ENCODE measurements at places on chromosomes 1 and 21.

GRCh38 chr1:2582391-2582790 is 4.2 kb upstream of the PRXL2B start:
- DNase-seq, result no peak

GRCh38 chr1:31736675-31737074 is 27.5 kb downstream of the ADGRB2 start:
- no peak for DNase-seq

- no peak for DNase-seq
These were observed 94.8 kb downstream of the DISC1 start for GRCh38 chr1:231721436-231721835.

DNA sequence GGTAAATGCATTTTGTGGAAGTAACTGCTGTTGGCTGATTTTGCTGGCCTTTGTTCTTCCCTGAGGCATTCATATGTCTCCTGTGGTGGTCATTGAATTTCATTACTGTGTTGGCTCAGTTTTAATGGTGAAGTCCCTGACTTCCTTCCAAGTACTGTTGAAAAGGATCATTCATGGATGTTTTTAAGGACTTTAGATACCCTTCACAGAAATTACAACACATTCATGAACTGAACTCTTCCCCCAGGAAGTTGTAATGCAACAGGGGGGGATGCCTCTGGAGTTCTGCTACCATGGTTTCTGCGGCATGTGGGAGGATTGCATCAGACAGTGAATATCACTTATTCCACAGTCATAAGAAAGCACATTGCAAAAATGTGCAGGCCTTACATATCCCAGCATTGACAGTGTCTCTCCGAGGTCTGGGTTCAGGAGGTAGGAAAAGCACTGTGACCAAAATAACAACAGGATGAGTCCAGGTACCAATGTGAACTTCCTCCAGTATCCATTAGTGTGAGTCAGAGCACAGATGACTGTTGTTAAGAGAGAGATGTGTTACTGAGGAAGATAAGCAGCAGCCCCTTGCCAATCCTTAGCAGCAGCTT is 2.1 kb upstream of the RAB3GAP2 start:
- no peak for DNase-seq

GRCh38 chr1:180778782-180779398 is 133.8 kb upstream of the KIAA1614 start:
- no peak for DNase-seq

DNA sequence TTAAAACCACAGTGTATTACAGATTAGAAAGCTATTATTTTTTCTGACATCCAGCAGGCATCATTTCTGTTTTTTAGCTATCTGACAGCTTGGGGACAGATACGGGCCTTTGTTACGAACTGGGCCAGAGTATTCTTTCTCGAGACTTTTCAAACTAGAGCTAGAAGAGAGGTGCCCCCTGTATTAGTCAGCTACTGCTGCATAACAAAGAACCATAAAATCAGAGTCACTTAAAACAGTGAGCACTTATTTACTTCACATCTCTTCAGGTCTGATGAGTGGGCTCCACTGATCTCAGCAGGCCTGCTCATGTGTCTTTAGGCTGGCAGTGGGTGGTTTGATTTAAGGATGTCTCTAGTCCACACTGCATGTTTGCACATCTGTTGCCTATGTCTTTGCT is 67.8 kb downstream of the BACH1 start:
- no peak for DNase-seq

DNA sequence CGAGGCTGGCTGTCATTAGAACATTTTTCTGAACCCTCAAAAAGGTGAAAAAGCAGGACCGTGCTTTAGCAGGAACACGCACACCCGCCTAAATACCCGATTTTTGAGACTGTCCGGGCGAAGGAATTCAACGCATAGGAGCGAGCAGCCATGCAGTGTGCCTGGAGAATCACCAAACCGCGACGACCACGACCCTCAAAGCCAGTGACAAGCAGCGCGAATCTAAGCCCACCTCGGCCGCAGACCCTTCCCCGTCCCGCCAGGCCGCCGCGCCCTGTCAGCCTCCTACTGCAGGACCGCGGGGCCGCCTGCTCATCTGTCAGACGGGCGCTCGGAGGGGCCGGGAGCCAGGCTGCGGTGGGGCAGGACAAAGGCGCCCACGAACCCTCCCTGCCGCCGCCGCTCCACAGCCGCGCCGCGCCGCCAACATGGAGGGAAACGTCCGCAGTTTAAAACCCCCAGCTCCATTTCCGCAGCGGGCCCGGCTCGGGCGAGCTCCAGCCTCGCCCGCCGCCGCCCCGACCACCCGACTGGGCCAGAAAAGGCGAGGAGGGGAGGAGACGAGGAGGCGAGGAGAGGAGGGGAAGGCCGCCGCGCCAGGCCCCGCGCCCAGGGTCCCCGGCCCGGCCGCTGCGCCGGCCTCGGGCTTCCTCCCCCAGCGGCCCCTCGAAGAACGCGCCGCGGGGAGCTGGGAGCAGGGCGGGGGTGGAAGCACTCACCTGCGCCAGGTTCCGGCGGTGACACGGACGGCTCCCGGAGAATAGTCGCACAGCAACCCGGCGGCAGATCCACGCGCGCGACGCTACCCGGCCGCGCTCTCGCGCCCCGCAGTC is at the start of gene LBR:
Gene LBR, minus strand, starts transcription at position 804 of the 833 bp plus-strand sequence. CDS start 3,963 bp downstream, outside the sequence.
- DNase-seq, result no peak

DNA sequence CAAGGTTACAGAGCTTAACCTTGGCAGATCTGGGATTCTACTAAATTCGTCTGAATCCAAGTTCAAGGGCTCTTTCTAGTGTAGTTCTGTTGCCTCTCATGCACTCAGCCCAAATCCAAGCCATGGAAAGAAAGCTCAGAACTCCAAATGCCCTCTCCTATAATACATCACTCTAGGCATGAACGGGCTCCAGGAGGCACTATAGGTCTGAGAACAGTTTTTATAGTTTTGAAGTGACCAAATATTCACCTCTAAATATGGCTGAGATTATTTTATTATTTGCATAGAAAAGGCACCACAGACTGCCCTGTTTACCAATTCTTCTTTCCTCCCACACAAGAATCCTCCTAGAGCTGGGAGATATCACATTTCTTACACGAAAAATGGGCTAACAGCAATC is 327.9 kb upstream of the BEND5 start:
- no peak for DNase-seq

DNA sequence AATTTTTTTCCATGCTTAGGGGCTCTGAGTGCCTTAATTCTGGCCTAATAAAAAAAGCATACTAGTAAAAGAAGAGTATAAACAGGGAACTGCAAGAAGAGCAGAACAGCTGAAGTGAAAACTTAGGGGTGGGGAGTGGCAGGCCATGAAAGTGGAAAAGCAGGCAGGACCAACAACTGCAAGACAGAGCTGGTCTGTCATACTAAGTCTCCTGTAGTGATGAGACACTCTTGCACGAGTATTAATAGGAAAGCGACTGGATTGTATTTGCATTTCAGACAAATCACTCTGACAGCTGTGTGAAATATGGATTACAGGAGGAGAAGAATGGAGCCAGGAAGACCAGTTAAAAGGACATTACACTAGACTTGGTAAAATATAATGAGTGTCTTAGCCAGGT is 449.9 kb downstream of the NUF2 start:
- no peak for DNase-seq

DNA sequence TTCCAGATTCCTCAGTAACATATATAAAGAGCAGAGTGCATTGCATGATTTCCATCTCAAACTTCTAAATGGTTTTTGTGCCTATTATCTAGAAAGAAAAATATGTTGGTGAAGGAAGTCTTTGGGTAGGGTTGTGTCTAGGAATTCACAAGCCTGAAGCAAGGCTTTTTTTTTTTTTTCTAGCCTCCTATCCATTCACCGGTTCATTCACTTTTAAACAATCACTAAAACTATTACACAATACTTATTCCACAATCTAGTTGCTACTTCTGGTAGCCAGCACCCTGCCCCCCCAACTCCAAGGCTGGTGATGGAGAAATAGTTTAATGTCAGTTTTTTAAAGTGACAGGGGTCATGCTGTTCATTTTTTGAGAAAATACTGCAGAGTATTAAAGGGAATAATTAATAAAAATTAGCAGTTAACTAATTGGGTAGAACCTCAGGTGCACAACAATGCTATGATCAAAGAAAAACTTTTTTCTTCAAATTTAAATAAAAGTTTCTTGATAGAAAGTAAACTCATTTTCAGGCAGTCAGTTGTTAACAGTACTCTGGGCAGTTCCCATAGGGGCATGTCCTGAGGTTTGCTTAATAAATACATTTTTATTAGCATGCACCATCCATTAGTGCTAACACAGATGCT is 10.9 kb downstream of the IRF2BP2 start:
- no peak for DNase-seq

DNA sequence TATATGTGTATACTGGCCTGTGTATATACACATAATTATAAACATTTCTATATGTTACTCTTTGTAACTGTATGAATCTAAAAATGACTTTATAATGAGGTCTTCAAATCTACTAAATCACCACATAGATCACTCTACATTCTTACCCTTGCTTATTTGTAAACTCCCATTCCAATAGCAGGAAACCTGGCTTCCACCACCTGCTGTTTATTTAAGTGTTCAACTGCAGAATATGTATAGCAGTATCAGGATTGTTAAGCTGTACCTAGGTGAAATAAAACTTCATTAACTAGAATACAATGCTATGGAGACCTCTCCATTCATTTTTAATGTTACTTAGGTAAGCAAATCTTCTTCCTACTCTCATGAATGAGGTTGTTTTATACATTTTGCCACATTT is 1351.1 kb upstream of the B3GALT2 start:
- DNase-seq, result no peak
